CD8-positive, alpha-beta memory T cell (primary cell): ENCODE measurements at places on chromosomes 12 and 14. TPM values are rescaled to one million over a fixed set of nuclear protein-coding genes. Genes with fewer than 3 reads are reported as not detected.

DNA sequence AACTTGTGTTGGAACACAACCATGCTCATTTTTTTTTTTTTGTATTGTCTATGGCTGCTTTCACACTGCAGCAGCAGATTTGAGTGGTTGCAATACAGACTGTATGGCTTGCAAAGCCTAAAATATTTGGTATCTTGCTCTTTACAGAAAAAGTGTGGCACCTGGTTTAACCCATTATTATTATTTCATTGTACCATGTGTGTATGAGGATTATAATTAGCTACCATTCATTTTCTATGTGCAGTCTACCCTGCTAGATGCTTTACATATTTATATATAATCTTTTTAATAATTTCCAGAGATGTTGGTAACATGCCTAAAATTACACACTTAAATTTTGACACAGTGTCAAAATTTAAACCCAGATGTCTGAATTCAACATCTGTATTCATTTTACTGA is 37.7 kb downstream of the SPATS2 start:
- DNase-seq, result no peak

GRCh38 chr14:65333943-65334687 is 78.4 kb upstream of the FUT8 start:
- no peak for DNase-seq

DNA sequence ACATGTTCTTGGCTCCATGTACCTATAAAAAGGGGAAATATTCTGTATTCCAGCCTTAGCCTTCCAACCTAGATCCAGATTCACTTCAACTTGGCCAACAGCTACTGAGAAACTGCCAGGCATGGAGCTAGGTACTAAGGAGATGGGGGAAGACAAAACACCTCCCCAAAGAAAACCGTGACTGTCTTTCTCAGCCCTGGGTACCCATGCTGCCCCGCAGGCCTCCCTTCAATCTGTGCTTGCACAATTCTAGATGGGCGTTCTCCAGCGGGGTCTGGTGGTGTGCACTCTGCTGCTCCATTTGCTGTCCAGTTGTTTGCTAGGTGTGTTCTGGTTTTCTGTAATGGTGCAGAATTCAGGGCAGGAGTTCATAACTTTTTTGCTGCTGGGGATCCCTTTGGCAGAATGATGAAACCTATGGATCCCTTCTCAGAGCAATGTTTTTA is 817 bp upstream of the KRT4 start:
- no peak for DNase-seq

DNA sequence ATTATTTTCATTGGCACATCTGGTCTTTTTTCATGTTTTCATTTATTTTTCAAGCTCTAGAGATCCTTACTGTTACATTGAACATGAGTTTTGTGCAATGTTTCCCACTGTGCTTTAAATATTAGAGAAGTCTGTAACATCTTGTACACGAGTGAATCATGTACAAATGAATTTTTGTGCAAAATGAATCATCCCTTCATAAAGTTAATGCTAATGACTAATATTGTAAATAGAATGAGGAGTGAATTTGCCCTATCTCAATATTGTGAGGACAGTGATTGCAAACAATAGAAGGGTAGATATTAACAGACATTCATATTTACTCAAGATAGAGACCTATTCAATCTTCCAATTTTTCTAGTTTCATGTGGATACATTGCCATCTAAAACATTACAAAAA is 463.3 kb upstream of the FOXG1 start:
- no peak for DNase-seq

GRCh38 chr12:19191089-19191488 is 61.6 kb downstream of the PLEKHA5 start:
- no peak for DNase-seq

DNA sequence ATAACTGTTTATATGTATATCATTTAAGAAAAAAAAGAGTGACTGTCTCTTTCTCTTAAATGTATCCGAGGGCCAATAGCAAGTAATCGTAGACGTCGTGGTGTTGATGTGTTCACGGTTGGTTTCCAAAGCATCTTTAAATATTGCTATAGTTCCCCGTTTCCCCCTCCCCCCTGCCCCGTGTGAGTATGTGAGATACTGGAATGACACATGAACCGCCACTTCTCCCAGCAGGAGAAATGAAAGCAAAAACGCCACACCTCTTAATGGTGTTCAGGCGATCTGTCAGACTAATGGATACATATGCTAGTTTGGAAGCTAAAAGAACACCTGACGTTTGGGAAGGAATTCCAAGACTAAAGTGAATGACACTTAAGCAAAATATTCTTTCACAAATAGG is 258.3 kb downstream of the FOXN3 start:
- DNase-seq, result no peak

DNA sequence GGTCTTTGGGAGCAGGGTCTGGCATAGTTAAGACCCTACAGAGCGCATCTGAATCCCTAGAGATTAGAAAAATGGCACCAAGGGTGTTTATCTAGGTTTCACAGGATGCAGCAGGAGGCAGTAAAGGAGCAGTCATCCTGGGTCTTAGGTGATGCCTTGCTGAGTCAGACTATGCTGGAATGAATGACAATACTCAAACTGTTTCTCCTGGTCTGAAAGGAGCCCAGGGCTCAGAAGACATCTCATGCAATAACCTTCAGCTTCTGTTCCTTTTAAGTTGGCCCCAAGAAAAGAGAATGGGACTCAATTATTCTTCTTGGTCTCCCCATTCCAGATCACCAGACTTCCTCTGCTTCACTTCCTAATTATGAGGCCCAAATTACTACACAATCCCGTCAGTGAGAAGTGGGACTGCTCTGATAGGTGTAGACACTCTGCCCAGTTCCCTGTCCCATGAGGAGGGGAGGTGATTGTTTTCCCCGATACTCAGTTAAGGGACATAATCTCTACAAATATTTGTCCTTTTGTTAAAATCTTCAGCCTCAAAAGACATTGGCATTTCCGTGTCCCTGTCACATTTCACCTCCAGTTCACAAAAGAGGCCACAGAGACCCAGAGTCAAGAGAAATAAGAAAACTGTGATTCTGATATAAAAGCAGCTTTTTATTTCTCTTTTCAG is 14.8 kb upstream of the APOF start:
- no peak for DNase-seq

DNA sequence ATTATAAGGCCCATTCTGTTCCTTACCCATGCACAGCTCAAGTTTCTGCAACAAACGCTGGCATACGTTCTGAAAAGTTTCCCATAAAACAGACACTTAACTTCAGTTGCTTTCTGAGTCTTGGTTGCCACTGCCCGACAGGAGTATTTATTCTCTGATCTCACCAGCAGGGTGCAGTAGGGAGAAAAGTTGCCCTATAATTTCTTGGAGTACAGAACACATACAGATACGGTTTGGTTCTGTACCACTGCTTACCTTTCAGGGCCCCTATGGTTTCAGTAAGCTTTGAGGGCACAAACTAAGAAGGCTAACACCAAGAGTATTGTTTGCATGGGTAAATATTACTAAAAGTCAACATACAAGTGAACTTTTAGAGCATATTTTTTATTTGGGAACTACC is 77.9 kb downstream of the SPATA7 start:
- DNase-seq, result no peak

DNA sequence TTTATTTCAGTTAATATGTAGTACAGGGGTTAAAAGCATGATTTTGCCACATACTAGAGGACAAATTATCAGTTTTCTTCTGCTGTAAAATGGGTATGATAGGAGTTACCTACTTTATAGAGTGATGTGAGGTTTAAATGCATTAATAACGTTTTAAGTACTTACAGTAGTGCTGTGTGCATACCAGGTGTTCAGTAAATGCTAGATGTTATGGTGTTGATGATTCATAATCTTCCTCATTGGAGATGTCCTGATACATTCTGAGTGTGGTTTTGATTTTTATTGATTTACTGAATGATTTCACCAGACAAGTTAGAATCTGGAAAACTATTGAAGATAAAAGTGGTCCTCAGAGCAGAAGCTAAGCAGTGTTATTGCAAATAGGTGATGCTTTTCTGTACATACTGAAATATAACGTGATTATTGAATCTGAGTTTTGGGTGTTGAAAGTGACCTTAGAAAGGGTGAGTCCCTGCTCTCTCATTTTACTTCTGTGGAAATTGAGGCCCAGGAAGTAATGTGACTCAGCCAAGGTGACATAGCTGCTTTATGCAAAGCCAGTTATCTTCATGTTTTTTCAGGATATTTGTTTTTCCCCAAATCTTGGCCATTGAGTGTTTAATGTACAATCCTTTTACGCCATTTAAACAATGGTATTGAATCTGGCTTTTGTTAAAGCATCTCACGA is 54.7 kb downstream of the VRK1 start:
- DNase-seq, result no peak

DNA sequence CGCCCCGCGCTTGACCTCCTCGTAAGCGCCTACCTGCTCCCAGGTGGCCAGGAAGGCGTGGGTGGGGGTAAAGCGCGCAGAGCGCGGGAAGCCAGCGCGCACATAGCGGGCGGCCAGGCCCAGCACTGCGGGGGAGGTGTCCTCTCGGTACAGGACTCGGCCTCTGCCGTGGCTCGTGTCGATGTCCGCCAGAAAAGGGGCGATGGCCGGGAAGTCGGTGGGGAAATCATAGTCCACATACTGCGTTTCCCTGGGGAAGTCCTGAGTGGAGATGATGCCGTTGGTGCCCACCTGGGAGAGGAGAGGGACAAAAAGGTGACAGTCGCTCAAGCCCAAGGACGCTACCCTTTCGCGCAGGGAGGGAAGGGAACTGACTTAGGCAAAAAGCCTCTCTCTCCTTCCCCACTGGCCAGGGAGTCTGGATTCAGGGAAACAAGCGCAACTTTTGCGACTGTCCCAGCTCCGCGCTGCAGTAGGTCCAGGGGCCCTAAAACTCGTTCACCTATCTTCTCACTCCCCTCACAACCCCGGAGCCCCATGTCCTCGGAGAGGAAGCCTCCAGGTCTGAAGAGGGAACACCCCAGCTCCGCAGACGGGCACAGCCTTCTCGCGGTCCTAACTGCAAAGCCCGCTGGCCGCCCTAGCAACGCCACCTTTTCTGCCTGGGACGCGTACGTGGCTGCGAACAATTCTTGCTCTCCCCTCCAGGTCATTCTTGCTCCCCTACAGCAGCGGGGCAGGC is 815 bp downstream of the NID2 start:
- no peak for DNase-seq

DNA sequence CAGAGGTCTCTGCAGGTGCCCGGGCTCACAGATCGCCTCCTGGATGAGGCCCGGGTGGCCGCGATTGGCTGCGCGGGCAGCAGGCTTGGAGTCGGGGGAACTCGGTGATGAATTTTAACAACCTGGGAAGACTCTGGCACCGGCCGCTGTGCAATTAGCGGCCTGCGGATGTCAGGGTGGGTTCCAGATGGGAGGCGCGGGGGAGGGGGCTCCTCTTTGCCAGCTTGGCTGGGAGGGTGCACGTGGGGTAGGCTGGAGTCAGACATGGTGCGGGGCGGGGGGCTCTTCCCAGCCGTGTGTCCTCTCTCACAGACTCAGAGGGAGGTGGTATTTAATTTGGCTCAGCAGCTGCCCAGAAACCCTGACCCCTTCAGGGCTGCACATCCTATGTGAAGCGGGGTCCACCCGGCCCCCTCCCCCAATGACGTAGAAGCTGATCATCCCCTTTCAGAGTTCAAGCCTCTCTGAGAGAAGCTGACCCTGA is 81.4 kb downstream of the KIF26A start:
- no peak for DNase-seq

GRCh38 chr12:9960590-9960989 is 10.6 kb upstream of the CLEC12A start:
- DNase-seq, result no peak

GRCh38 chr12:116662612-116663144 is 75.2 kb downstream of the SPRING1 start:
- DNase-seq, result no peak

DNA sequence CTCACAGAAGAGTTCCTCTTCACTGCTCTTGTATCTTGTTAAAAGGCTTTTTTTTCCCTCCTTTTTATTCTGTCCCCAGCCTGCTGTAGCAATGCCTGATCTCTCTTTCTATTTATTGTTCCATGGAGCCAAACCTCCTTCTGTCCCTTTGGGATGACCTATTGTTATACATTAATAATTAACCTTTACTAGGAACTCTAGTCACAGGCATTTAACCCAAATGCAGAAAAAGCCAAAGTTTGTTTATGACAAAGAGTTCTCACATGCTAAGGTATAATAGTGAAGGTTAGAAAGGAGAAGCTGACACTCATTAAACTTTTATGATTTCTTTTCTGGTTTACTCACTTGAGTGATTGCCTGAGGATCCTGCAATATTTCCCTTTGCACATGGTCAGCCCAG is 535.8 kb downstream of the NRXN3 start:
- DNase-seq, result no peak

- DNase-seq, result peak; percentile 34
These were observed 787 bp downstream of the HECTD4 start for GRCh38 chr12:112381406-112381882.

GRCh38 chr14:104868060-104868740 is 3.1 kb downstream of the CEP170B start:
- DNase-seq, result no peak

DNA sequence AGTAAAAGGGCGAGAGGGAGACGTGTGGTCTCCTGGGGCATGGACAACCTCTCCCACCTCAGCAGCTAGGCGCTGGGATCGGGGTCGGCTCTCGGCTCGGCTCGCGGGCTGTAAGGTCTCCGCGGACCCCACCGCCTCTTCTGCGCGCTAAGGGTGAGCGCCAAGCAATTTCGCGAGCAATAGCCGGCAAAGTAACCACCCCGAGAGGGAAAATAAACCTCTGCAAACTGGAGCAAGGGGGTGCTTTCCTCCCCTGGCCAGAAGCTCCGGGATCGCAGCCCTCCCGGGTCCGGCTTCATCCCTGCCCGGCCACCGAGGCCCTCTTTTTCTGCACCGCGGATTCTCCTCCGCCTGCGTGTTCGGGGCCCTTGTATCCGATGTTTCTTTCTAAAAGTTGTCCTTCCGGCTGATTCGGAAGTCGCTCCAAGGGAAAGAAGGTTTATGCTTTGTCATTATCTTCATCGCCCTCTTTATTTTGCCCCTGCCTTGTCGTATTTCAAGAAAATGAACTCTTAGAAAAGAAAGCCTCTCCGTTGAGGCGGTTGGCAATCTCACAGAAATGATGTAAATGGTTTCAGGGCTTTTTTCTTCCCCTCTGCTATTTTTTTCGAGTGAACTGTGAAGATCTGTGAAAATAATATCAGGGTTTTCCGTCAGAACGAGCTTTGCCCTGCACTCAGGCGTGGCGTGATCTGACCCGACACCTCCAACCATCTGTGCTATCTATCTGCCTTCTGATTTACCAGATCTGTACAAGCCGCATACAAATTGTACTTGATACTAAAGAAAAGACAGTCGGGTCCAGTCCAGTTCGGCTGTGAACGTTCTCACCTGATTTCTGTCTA is 1.7 kb upstream of the SIX6 start:
- no peak for DNase-seq

Gene ABCD2
- total RNA-seq, result 5.0 TPM

Gene TMPRSS12
- not detected for total RNA-seq

Gene PAPLN
- 0.31 TPM for total RNA-seq

Gene GLIPR1L1
- not detected for total RNA-seq

Gene LYZ
- total RNA-seq, result 8.8 TPM

Gene KRT83
- total RNA-seq, result not detected

Gene NKX2-1
- total RNA-seq, result not detected

Gene SYT1
- not detected for total RNA-seq

Gene TCL1A
- not detected for total RNA-seq

Gene SLC25A47
- not detected for total RNA-seq

Gene SMOC1
- not detected for total RNA-seq
